ENCODE measurements at places on chromosomes 13 and 19.
A peak's percentile ranks its signal among the peaks of the same experiment; 100 is the strongest.

DNA sequence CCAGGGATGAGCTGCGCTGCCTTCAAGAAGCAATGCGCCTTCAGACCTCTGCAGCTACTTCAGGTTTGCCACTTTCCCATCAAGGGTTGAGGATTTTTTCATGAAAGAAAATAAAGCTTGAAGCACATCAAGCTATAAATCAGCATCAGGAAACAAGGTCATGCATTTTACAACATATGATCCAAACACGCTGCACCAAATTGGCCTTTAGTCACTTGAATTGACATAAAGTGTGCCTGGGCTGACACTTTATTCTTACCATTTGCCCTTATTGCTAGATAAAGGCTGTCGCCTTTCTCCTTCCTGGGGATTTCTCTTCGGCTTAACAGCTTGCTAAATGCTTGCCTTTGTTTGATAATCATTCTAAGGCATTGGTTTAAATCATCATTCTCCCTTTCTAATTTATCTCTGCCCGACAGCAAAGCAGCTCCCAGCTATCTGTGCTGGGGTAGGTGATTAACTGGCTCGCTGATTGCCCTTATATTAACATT is 87.7 kb downstream of the LHFPL6 start:
- no peak for DNase-seq

GRCh38 chr13:113474179-113474578 is 16.3 kb downstream of the DCUN1D2 start:
- DNase-seq = peak; percentile 64

- DNase-seq = no peak
Measured at GRCh38 chr19:18738961-18739690, 52.0 kb downstream of the COMP start.

- DNase-seq = peak; percentile 62
Measured at GRCh38 chr13:101447852-101448251, 4.6 kb upstream of the ITGBL1 start.

GRCh38 chr19:4633140-4633967 is 6.0 kb upstream of the TNFAIP8L1 start:
- peak; percentile 75 for DNase-seq

DNA sequence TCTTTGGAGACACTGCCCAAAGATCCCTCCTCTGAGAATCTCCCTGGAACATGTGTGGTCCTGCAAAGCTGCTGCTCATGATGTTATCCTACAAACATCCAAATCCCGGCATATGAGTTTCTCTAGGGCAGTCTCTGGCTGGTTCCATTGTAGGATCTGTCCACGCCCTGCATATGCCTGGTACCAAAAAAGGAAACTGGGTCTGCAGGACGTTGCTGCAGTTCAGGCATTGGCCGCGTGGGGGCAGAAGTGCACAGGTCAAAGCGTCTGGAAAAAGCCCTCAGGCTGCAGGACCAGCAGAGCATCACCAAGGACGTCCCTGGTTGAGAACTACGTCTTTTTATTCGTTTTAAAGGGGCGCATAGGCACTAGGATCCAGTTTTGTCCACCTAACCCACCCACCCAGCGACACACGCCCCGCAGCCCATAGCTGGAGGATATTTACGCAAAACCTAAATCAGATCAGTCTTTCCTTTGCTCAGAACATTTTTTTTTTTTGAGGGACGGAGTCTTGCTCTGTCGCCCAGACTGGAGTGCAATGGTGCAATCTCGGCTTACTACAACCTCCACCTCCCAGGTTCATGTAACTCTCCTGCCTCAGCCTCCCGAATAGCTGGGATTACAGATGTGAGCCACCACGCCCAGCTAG is 12.9 kb upstream of the ZNF564 start:
- DNase-seq = peak; percentile 79

- no peak for DNase-seq
Measured at GRCh38 chr19:35993923-35994598, 927 bp upstream of the SDHAF1 start.

DNA sequence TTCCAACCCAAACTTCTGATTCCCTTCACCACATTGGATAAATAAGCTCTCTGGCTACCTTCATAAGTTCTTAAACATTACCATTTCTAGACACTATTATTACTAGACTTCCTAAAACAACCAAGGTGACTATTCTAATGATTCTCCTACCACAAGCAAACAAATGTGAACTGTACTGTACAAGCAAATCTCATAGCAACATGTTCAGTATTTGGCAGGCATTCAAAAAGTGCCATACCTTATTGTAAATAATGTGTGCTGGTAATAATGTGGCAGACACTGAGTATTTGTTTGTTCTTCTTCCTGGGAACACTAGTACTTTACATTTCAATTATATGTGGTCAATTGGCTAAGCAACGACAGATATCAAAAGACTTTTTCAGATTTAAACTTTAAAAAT is 986.0 kb upstream of the SPRY2 start:
- DNase-seq = no peak

DNA sequence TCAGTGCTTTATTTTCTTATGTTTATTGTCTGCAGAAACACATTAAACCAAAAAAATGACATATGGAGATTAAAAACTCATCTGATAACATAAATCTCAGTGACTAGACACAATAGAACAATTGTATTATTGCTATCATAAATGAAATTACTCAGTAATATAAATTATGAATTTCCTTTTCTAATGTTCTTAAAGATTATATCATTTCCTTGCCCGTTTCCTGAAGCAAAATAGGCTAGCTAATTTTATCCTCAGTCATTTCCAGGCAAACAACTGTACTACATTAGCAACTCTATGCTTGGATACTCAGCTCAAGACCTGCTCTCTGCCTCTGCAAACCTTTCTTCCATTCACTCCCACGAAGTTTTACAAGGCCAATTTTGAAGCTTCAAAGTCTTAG is 61.2 kb downstream of the RFC3 start:
- DNase-seq = no peak

- no peak for DNase-seq
Measured at GRCh38 chr13:77353995-77354394, 27.1 kb upstream of the MYCBP2 start.

- DNase-seq = no peak
Measured at GRCh38 chr19:33503030-33503429, 18.6 kb downstream of the PEPD start.

DNA sequence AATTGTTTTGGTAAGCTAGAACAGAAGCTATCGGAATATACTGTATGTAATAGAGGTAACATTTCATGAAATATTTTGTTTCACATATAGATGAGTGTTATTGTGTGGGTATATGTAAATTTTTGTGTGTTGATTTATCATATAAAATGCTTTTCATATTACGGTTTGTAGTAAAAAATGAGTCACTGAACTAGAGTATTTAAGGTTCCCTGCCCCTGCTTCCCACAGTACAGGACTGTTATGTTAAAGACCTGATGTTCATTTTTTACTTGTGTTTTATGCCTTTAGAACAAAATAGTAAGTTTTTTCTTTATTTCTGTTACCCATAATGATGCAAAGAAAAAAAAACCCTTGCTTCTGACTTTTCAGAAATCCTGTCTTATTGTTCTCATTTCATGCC is 243.4 kb downstream of the ENOX1 start:
- DNase-seq = peak; percentile 67

- no peak for DNase-seq
Measured at GRCh38 chr13:41811588-41812021, 149.3 kb downstream of the VWA8 start.

- DNase-seq = no peak
Measured at GRCh38 chr19:33441277-33441699, 67.8 kb downstream of the CEBPG start.

DNA sequence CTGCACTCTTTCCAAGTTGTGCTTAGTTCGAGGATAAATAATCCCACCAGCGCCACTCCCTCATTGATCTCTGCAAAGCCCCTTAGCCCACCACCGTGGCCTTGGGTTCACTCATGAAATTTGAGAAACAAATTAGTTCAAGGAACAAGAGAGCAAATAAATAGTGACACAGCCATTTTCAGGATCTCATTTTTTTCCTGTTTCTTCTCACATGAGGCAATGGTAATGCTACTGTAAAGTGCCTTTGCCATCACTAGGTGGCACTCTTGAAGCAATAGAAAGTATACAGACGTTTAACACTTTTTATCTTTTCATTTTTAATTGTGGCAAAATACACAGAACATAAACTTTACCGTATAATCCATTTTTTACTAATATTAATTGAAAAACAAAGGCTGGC is 76.8 kb upstream of the ZNF835 start:
- no peak for DNase-seq

DNA sequence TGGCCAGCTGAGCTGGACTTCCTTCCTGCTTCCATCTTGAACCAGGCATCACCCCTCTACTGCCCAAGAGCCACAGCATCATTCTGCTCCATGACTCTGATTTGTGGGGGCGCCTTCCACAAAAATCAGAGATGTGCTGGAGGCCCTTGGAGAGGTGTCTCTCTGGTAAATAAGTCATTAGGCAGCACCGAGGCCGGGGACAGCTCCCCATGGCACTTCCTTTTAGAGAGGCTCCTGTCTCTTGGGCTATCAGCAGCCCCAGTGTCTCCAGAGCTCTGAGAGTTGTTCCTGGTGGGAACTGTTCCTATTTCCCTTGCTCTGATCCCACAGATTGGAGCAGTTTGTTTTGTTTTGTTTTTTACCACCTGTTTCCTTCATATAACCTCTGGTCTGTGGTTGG is 19.9 kb downstream of the NWD1 start:
- DNase-seq = no peak

DNA sequence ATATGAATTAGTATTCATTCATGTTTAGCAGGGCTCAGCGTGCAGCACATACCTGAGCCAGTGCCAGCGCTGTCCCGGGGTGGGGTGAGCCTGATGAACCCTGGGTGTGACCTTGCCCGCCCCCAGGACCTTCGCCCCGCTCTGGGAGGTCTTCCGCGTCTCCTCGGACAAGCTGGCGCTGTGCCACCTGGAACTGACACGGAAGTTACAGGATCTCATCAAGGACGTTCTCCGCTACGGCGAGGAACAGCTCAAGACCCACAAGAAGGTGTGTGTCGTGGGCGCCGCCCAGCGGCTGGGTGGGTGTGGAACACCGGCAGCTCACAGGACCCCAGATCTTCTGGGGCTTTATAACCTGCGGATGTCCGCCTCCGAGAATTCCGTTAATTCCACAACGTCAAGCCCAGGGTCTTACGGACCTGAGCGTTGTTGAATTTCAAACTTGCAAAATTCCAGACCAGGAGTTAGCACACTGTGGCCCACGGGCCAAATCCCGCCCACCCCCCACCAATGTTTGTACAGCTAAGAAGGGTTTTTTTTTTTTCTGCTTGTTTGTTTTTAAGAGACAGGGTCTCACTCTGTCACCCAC is 15.4 kb downstream of the FCHO1 start:
- DNase-seq = peak; percentile 76

GRCh38 chr13:71699342-71699741 is 167.7 kb downstream of the DACH1 start:
- no peak for DNase-seq

GRCh38 chr19:3868770-3869456 is at the start of gene ZFR2:
Gene ZFR2, minus strand, starts transcription at chr19:3869038. Its CDS starts 21 bp downstream, at chr19:3869017.
- DNase-seq = no peak

- DNase-seq = no peak
Measured at GRCh38 chr19:18446811-18447359, 9.0 kb upstream of the ISYNA1 start.

GRCh38 chr13:100828226-100828625 is 153.6 kb upstream of the TMTC4 start:
- DNase-seq = no peak

DNA sequence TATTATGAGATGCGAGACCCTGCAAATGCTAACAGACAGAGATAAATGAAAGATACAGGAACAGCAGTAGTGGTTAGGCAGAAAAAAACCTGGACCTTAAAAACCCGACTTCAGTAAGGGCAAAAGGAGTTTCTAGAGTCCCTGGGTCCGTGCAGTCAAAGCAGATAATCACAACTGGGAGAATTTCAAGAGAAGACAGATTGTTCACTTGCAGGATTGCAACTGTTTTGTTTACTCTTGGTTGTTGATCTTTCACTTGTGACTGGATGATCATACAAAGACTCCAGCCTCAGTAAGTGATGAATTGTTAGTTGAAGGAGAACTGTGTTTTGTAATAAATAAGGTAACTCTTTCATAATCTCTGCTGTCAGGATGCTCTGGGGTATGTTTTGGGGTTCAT is 135.1 kb downstream of the GPC6 start:
- DNase-seq = no peak

GRCh38 chr19:1324806-1325567 is 39.3 kb downstream of the EFNA2 start:
- peak; percentile 86 for DNase-seq

GRCh38 chr13:105573136-105573535 is 962.3 kb downstream of the EFNB2 start:
- DNase-seq = peak; percentile 43

GRCh38 chr13:89822467-89822866 is 1525.0 kb upstream of the MIR17HG start:
- DNase-seq = no peak

DNA sequence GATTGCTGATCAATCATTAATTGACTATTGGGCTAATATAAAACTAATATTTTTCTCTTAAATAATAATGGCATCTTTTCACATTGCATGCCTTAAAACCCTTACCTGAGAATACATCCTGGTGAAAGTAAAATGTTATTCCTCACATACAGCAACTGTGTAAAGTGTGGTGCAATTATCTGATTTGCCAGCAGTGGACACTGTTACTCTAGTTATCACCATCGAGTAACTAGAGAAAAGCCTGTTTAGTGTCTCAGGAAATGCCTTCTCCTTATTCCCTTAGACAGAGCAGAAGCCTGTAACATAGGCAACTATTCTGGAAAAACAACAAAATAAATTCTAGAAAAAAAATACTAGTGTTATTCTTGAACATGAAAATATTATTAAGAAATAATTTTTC is 459.8 kb downstream of the FGF14 start:
- DNase-seq = peak; percentile 7

- peak; percentile 89 for DNase-seq
Measured at GRCh38 chr13:27182844-27183497, 11.4 kb upstream of the USP12 start.

DNA sequence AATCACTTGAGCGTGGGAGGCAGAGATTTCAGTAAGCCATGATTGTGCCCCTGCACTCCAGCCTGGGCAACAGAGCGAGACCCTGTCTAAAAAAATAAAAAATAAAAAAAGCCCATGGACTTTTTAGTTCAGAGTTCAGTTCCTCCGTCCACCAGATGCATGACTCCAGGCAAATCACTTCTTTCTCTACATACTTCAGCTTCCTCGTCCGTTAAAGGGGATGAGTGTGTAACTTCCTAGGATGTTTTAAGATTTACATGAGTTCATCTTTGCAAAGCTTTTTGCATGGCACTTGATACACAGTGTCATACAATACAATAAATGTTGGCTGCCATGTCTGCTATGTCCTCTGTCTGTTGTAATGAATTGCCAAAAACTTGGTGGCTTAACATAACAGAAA is 10.0 kb upstream of the FFAR2 start:
- no peak for DNase-seq

DNA sequence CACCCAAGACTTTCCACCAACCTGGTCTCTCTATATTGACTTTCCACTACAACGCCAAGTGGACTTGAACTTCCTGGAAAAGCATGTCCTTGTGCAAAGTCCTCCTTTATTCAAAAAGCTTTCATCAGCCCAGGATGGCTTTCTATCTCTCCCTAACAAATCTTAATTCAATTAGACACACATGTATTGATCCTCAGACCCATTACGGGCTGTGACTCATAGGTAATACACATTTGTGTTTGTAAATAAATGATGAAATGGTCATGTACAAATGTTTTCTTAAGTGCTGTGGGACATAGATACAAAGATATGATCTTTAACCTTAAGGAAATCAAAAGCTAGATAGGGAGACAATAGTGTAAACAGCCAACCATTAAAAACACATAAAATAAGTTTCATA is 1189.7 kb downstream of the EFNB2 start:
- DNase-seq = no peak

GRCh38 chr13:100175803-100176182 is 86.9 kb downstream of the PCCA start:
- DNase-seq = no peak
